ENCODE measurements at places on chromosomes 4 and X.

GRCh38 chrX:66046612-66047235 lies 6.8 kb upstream of the VSIG4 start:
- DNase-seq: no peak

GRCh38 chr4:1968686-1969295 lies 40.0 kb downstream of the NELFA start:
- no peak for DNase-seq

GRCh38 chrX:16843208-16843909 lies 26.8 kb downstream of the RBBP7 start:
- DNase-seq: no peak

DNA sequence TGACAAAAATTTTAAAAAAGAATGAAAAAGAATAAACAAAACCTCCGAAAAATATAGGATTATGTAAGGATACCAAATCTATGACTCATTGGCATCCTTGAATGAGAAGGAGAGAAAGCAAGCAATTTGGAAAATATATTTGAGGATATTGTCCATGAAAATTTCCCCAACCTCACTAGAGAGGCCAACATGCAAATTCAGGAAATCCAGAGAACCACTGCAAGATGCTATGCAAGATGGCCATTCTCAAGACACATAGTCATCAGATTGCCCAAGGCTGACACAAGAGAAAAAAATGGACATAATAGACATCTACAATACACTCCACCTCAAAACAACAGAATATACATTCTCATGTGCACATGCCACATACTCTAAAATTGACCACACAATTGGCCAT lies 135.9 kb upstream of the SPANXB1 start:
- DNase-seq: no peak

- DNase-seq: no peak
These were observed 60.4 kb downstream of the ZFYVE28 start for GRCh38 chr4:2357821-2358745.

- peak; percentile 1 for DNase-seq
These were observed 99.5 kb downstream of the EFHC2 start for GRCh38 chrX:44244008-44244407.
